ENCODE measurements at places on chromosomes 5 and 9.
A peak's percentile ranks its signal among the peaks of the same experiment; 100 is the strongest.

- no peak for DNase-seq
Observed at GRCh38 chr9:114969269-114969668, 38.9 kb upstream of the TNFSF8 start.

- DNase-seq = no peak
Observed at GRCh38 chr9:105299190-105299854, 54.9 kb downstream of the SLC44A1 start.

GRCh38 chr5:10936081-10936855 lies 175.2 kb upstream of the DAP start:
- DNase-seq = no peak

DNA sequence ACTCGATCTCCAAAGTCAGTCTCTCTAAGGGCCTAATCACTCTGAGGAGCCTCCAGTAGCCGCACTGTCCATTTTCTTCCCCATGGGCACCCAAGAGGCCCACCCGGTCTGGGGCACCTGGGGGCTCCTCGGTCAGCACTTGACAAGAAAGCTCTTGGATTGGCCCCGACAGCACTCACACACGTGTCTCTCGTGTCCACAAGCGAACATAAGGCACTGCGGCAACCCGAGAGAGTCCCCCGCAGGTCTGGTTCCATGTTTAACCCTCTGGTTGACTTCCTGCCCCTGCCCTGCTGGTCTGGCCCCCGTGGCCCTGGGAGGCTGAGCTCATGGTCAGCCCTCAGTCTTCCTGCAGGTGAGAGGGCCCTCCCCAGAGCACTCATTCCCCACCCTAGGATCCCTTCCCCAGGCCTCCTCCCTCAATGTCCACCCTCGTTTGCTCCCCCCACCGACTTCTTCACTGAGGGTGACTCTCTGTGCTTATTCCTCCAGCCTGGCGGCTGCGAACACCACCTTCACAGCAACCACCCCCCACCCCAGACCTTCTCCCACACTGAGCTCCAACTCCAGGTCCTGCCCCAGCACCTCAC lies 16.3 kb upstream of the LRRC14B start:
- DNase-seq = no peak

GRCh38 chr5:141611289-141611688 lies 7.5 kb downstream of the DIAPH1 start:
- DNase-seq = no peak

DNA sequence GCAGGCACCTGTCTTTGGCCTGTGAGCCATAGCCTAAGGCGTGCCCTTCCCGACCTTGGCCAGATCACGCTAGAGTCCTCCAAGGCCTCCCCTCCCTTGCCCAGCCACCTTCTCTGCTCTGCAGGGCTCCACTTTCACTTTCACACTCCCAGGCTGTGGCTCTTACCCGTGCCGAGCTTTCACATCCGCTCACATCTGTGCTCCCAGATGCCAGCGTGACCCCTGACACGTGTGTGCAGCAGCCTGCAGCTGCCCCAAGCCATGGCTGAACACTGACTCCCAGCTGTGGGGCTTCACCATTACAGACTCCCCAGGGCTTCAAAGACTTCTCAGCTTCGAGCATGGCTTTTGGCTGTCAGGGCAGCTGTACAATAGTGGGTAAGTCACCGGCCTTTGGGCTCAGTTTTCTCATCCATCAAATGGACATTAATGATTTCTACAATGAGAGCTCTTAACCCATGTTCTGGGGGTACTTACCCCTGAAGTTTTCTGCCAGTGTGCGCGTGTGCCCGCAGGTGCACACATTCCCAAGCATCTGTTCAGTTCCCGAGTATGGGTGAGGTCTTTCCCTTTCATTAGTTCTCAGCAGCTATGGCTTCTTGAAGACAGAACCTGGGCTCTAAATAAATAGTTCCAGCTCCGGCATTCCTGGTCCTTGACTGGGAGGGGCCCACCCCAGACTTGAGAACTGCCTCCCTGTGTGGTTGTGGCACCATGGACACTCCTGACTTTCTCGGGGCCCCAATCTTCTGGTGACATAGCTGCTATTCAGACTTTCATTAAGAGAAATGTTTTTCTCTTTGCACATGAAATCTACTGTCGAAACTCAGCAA lies 118.6 kb downstream of the RGS3 start:
- DNase-seq = peak; percentile 67

GRCh38 chr5:39902626-39903025 lies 477.8 kb upstream of the DAB2 start:
- DNase-seq = no peak

Data from activated T-cell treated with anti-CD3 and anti-CD28 coated beads for 24 hours (primary cell).